ENCODE measurements at places on chromosomes 1 and 21.

- DNase-seq = no peak
Measured at GRCh38 chr1:161054232-161054631, 8.5 kb upstream of the USF1 start.

DNA sequence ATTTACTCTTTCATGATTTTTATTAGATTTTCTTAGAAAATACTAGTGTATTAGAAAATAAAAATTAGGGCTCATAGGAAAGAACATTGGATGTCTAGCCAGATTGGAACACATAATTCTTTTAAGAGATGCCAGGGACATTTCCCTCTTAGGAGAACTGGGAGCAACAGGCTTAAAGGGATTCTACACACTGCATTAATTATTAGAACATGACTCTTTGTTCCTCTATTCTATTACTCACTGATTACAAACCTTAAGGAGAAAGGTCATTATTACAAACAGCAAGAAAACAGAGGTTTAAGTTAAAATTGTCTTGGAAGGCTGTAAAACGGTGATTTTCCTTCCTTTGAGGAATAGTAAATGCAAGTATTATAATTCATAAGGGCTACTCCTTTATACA, 32.9 kb upstream of the VAV3 start:
- DNase-seq = no peak

GRCh38 chr1:75171876-75172275, 37.7 kb downstream of the LHX8 start:
- no peak for DNase-seq

- no peak for DNase-seq
Measured at GRCh38 chr1:47838562-47839432, 158.4 kb downstream of the TRABD2B start.

DNA sequence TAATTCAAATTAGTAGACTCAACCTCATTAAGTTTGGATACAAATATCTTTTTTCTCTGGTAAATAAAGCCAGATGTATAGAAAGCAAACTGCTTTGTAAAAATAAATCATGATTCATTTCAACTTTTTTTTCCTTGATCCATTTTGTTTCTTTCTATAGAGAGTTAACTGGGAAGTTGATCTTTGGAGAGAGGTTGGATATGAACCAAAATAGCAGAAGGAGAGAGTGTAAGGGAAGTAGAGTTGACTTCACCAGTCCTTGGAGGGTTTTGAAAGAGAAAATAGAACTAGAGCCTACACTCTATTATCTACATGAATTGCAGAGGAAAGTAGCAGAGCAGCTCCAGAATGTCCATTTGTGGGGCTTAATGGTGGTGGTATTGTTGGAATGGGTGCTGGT, 243.8 kb downstream of the ADGRL2 start:
- DNase-seq = no peak

DNA sequence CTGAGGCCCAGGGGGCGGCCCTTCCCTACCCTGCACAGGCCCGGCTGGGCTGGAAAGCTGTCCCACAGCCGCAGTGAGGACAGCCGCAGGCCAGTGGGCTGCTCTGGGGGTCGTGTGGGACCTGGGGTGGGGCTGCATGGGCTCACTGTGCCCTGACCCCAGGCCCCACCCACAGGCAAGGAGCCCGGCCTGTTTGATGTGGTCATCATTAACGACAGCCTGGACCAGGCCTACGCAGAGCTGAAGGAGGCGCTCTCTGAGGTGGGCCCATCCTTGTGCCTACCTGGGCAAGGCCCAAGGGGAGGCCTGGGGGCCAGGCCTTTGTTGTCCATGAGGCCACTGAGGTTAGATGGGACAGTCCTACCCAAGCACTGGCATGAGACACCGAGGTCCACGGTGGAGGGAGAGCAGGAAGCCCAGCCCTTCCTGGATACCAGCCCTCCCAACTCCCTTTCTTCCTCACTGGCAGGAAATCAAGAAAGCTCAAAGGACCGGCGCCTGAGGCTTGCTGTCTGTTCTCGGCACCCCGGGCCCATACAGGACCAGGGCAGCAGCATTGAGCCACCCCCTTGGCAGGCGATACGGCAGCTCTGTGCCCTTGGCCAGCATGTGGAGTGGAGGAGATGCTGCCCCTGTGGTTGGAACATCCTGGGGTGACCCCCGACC, 1.4 kb upstream of the GJC2 start:
- no peak for DNase-seq

GRCh38 chr1:231557898-231558707, 29.6 kb downstream of the TSNAX start:
- DNase-seq = no peak

DNA sequence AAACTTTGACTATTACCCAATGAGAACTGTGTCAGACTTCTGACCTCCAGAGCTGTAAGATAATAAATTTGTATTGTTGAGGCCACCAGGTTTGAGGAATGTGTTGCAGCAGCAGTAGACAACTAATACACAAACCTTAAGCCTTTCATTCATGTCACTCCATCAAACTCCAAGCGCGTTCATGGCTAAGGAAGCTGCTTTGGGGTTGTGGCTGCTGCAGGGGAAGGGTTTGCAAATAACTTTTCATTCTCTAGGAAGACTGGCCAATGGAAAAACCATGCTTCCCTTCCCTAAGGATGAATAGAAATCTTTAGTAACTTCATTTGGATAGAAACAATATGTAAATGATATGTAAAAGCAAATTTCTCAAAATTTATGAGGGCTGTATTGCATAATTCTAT, 170.4 kb downstream of the RHOU start:
- no peak for DNase-seq

DNA sequence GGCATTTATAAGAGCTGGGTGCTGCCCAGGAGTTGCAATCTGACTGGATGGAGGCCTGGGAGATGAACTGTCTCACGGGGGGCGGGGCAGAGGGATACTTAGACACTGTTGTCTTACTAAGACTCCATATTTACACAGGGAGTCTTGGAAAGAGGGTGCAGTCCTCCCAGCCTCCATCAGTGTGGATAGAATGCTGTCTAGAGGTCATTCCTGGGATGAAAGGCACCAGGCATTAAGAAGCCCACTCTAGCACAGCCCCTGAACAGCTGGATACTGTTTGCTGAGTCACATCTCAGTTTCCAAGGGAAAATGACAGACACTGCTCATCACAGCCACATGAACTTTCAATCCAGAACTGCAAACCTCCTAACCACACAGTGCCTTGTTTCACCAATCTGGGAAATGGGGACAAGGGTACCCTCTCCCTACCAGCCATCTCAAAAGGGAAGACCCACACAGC, 43.3 kb downstream of the SSBP3 start:
- no peak for DNase-seq

DNA sequence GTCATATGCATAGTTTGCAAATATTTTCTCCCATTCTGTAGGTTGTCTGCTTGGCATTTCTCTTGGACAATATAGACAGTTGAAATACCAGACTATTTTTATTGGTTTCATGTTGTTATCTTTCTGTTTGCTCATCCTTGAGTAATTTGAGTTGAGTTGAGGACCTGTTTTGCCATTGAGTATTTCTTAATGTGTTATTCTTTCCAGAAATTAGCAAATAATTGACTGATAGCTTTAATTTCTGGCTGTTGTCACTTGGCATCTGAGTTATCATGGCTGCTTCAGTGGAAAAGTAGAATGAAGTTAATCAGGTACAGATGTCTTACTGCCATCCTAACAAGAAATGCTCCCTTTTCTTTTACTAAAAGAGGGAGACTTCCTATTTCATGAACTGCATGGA, 264.8 kb upstream of the DUSP10 start:
- DNase-seq = no peak

DNA sequence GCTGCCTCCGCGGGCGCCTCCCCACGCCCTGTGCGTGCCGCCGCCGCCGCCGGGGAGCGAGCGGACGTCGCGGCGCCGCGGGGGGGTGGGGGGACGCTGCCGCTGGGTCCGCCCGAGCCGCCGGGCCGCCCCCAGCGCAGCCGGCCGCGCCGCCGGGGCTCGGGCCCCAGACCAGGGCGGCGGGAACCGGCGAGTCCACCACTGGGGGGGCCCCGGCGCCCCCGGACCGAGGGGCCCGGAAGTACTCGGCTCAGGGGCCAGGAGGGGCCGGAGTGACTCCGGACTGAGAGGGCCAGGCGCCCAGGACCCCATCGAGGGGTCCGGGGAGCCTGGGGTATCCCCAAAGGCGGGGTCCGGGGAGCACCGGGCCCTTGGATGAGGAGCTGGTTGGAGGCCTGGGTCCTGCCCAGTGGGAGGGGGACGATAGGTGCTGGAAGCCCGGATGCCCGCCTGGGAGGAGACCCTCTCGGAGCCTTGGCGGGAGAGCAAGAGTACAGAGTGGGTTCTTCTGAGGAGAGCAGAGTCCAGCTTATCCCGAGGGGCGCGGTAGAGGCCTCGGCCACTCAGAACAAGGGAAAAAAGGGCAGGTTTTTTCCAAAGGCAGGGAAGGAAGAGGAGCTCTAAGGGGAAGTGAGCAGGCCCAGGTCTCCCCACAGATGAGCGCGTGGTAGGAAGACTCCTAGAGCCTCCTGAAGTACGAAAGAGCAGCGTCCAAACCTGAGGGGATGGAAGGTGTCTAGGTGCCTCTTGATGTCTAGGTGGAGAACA, 556 bp downstream of the GMEB1 start:
- peak; percentile 24 for DNase-seq

GRCh38 chr1:234601301-234602017, 8.5 kb downstream of the IRF2BP2 start:
- peak; percentile 49 for DNase-seq

GRCh38 chr1:41931578-41931977, 12.9 kb upstream of the HIVEP3 start:
- no peak for DNase-seq

DNA sequence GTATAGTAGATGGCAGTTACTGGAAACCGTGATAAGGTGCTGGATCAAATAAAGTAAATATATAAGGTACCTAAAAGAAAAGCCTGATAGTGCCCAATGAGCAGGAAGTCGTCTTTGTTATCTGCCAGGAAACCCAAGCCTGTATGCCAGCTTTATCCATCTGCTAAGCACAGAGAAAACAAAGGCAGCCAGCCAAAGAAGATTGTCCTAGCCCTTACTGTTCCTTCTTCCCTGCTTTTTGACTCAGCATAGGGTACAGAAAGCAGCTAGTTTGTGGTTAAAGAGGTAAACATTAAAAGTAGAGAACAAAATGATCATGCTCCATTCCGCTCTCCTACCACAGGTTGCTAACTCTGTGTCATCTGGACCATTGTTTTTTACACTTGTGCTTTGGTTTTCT, 10.1 kb downstream of the KRTAP22-2 start:
- DNase-seq = no peak

- DNase-seq = no peak
Measured at GRCh38 chr1:232428786-232429530, 201.0 kb downstream of the SIPA1L2 start.

DNA sequence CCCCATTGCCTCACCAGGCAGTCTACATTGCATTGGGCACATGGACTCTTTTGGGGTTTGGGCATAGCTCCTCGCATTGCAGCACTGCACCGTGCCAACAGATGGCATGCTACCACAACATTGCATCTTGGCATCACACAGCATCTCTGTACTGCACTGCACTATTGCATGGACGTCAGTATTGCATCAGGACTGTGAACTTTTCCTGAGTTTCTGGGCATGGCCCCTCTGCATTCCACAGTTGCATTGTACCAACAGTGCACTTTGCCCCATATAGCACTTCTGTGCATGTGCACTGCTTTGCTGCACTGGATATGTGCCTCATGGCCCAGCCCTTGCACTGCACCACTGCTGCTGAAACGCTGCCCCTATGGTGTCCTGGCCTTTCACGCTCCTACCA, 9.6 kb downstream of the PTPRU start:
- no peak for DNase-seq

DNA sequence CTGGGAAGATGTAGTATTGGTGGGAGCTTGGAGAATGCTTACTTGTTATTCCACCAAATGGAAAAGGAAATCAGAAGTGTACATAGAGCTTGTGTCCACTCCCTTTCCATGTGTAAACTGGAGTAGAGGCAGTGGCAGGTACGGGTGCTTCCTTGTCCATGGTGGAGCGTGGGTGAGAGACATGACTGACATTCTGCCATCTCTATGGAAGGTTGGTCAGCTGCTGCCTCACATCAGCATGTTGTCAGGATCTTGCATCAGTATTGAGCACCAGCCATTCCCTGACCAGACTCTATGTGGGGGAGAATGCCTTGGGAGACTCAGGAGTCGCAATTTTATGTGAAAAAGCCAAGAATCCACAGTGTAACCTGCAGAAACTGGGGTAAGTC, 19.8 kb downstream of the NLRP3 start:
- no peak for DNase-seq

- no peak for DNase-seq
Measured at GRCh38 chr1:37739222-37739621, 25.7 kb downstream of the EPHA10 start.

DNA sequence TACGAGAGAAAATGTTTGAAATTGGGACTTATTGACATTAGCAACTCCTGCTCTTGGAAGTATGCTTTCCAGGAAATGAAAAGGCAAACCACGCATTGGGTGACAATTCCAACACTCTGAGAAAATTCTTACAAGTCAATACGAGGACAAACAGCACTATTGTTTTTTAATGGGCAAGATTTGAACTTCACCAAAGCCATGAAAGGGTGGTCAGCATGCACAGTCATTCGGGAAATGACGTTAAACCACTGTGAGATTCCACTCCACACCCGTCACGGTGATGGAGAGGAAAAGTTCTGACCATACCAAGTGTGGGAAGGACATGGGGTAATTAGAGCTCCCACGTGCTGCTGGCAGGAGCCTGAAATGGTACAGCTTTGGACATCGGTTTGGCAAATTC, 12.2 kb upstream of the PRXL2B start:
- no peak for DNase-seq

DNA sequence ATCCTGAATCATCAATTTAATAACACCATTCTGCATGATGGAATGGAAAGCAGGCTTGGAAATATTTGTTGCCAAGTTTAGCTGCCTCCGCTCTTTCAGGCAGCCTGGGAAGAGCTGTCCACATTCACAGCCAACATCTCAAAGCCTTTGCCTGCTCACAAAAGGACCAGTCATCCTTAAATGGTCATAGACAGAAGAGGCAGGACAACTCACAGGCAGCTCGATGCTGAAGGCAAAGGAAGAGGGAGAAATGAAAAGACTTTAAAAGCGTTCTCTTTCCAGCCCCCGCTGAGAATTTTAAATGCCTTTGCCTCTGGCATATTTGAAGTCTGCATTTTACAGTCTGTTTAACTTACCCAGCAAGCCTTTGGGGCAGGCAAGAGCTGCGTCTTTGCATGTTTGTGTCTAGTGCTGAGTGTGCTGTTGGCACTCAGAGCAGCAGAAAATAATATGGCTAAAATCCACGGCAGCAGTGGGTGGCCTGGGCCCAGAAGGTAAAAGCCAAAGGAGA, 68.9 kb downstream of the NMNAT2 start:
- no peak for DNase-seq

DNA sequence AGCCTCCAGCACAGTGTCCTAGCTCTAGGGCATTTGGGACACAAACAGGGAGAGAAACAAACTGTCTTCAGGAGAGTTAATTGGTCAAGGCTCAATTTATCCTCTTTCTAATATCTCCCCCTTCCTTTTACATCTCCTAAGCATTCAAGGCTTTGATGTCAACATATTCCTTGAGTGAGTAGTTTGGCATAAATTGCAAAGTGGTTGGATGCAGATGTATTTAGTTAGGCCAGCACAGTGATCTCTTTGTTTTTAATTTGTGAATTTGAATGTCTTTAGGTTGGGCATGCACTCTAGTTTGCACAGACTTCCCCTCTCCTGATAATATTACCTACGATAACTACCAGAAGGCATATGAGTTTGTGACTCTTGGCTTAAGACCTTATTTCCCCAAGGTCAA, 12.5 kb upstream of the OLFML2B start:
- DNase-seq = no peak

GRCh38 chr1:234612352-234613127, 2.6 kb upstream of the IRF2BP2 start:
- DNase-seq = peak; percentile 90

Measured in CD4-positive, alpha-beta T cell treated with Interleukin-15 for 1 hour (primary cell).